ENCODE measurements at places on chromosomes 7 and 10. TPM values are rescaled to one million over a fixed set of nuclear protein-coding genes. Genes with fewer than 3 reads are reported as not detected.

HOXA3 gene
- not detected for polyA plus RNA-seq

ABCB1 gene
- not detected for polyA plus RNA-seq

KEL gene
- 0.24 TPM for polyA plus RNA-seq

NUTM2D gene
- polyA plus RNA-seq = not detected

VAX1 gene
- polyA plus RNA-seq = not detected

SAMD9L gene
- 12.5 TPM for polyA plus RNA-seq

ZNF804B gene
- polyA plus RNA-seq = not detected

AVPI1 gene
- 2.0 TPM for polyA plus RNA-seq

XRCC2 gene
- 0.05 TPM for polyA plus RNA-seq

SEMA3A gene
- not detected for polyA plus RNA-seq

SPDYE8 gene
- polyA plus RNA-seq = not detected

SEMA3E gene
- not detected for polyA plus RNA-seq

BCL7B gene
- polyA plus RNA-seq = 73.8 TPM

TRDMT1 gene
- 5.0 TPM for polyA plus RNA-seq

AFAP1L2 gene
- polyA plus RNA-seq = not detected

ZNF25 gene
- 6.2 TPM for polyA plus RNA-seq

GRB10 gene
- polyA plus RNA-seq = 1.3 TPM

UPK3BL2 gene
- 73.8 TPM for polyA plus RNA-seq

SPDYE2 gene
- not detected for polyA plus RNA-seq

NKX2-3 gene
- not detected for polyA plus RNA-seq

LRIT1 gene
- polyA plus RNA-seq = not detected

HOXA9 gene
- polyA plus RNA-seq = 1.9 TPM

SHH gene
- polyA plus RNA-seq = not detected

EMX2 gene
- not detected for polyA plus RNA-seq

CRYGN gene
- polyA plus RNA-seq = not detected

CCL26 gene
- polyA plus RNA-seq = not detected

CTBP2 gene
- 81.1 TPM for polyA plus RNA-seq

LIPJ gene
- not detected for polyA plus RNA-seq

LEP gene
- 0.13 TPM for polyA plus RNA-seq

ACBD7 gene
- not detected for polyA plus RNA-seq

TDRD1 gene
- not detected for polyA plus RNA-seq

CCDC71L gene
- polyA plus RNA-seq = 2.9 TPM

PLXNA4 gene
- not detected for polyA plus RNA-seq

DDC gene
- polyA plus RNA-seq = not detected

Data from CD14-positive monocyte (primary cell).